Kidney (tissue), 22 donors: ENCODE measurements at places on chromosomes 3 and 15.

- DNase-seq: no peak
Observed at GRCh38 chr3:45894015-45894414, 7.7 kb downstream of the CCR9 start.

GRCh38 chr3:50583897-50584296 is 14.6 kb downstream of the HEMK1 start:
- DNase-seq: no peak

DNA sequence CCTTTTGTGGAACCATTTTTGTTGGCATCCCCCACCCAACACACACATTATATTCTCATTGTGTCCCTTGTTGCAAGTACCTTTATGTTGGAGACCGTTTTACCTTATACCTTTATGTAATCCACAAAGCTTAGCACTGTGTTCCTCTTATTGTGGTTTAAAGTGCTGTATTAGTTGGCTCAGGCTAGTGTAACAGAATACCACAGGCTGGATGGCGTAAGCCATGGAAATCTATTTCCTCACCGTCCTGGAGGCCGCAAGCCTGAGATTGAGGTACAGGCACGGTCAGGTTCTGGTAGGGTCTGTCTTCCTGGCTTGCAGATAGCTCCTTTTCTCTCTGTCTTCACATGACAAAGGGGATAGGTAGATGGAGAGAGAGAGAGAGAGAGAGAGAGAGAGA is 302.8 kb downstream of the ROBO2 start:
- DNase-seq: no peak

DNA sequence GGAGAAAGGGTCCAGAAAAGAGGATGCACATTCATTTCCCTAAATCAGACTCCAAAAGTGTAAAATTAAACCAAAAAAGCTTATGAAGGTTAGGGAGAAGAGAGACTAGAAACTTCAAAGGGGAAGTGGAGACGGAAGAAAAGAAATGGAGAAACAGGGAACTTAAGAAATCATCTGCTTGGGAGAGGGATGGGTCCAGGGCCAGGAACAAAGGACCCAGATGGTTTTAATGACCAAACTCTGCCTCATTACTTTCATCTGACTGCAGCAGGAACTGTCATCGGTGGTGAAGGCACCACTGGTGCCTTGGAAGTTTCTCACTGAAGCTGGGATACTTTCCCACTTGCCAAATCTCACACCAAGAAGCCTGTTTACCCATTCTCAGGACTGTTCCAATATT is 70.5 kb upstream of the SLC4A7 start:
- no peak for DNase-seq

DNA sequence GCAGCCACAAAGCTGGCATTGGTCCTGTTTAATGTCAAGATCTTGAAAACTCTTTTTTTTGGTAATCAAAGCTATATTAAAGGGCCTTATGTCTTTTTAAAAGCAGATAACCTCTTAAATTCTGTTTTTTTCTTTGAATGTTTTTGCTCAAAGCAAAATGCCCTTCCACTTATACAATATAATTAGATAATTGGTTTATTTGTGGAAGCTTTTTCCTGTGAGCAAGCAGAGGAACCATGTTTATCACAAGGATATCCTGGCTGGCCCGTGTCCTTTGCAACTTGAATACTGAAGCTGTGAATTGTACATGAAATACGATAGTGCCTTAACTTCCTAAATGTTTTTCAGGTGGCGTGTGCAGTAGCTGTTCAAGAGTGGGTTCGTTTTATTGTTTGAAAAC is 2.6 kb downstream of the ST3GAL6 start:
- DNase-seq: no peak

GRCh38 chr15:65942436-65942835 is 73.1 kb downstream of the RAB11A start:
- no peak for DNase-seq

DNA sequence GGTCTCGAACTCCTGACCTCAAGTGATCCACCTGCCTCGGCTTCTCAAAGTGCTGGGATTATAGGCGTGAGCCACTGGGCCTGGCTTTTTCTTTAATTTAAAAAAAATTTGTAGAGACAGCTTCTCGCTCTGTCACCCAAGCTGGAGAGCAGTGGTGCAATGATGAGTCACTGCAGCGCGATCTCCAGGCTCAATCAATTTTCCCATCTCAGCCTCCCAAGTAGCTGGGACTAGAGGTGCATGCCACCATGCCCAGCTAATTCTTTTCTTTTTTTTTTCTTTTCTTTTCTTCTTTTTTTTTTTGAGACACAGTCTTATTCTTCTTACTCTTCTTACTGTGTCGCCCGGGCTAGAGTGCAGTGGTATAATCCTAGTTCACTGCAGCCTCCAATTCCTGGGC is 19.8 kb downstream of the TUBGCP4 start:
- DNase-seq: no peak

DNA sequence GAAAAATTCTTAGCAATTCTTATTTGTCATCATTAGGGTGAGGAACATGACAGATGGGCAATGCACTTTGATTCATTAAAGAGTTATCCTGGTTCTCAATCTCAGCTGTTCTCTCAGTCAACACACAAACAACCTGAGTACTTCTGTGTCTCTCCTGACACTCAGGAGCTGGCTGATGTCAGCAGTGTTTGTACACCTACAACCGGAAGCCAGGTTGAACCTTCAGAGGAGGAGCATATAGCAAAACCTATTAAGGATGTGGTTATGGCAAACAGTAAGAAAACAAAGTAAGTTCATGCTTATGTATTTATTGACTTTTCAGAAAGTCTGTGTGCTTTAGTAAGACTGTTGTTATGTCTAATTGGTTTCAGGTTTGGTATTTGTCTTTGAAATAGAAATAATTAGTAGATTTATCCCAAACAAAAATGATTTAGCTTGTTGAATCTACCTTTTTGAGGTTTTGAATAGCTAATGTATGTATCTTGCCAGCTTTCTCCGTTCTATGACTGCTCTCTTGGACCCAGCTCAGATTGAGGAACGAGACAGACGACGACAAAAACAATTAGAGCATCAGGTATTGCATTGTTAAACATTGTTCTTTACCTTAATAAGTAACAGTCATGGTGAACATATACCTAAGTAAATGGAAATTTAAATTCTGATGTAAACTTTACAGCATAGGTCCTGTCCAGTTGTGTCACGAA is 36.6 kb downstream of the CCDC66 start:
- DNase-seq: no peak

GRCh38 chr3:136612512-136612911 is 139.7 kb downstream of the STAG1 start:
- no peak for DNase-seq

DNA sequence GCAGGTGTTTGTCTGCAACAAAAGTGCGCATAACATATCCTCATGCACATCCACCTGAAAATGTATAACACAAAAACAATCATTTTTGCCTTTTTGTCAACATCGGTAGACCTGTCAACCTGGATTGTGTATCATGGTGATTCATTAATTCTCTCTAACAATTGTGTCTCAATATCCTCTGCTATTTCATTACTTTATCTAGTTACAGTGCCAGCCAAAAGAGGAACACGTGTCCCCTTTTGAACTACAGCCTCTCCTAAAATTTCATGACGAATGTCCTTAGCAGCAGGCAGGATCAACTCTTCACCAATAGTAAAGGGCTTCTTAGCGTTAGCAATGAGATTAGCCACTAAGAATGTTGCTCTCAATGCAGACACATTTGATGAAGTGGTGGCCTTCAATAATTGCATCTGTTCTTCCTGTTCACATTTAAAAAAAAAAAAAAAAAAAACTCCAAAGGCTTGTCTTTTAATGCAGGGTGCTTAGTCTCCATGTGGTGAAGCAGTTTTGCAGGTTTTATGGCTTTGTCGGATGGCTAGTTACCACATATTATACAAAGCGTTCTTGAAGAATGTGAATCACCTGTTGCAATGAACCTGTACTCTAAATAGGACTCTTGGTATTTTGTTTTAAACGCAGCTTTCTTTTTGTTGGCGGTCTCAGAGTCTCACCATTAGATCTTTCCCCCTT is 45.7 kb upstream of the MCTP2 start:
- DNase-seq: no peak

DNA sequence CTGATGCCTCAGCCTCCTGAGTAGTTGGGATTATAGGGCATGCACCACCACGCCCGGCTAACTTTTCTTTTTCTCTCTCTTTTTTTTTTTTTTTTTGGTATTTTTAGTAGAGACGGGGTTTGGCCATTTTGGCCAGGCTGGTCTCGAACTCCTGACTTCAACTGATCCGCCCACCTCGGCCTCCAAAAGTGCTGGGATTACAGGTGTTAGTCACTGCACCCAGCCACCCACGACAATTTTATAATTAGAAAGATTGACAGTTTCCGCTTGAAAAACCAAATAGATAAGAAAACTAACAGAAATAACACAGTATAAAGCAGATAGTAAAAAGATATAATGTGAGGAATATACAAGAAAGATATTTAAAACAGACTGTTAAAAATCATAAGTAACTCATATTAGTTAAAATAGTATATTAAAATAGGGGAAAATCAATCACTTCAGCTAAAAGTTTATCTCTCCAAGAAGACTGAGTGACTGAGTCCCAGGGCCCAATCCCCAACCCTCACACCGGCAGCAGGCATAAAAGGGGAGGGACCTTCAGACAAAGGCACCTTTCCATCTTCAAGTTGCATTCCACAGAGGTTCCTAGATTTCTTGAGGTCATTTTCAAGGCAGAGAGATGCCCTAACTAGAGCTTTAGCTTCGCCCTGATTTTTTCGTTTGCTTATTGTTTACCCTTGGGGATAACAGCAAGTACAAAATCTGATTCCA is 1.4 kb upstream of the WHAMM start:
- DNase-seq: no peak

- DNase-seq: peak; percentile 98
Observed at GRCh38 chr15:80152180-80152895, 461 bp upstream of the FAH start.

GRCh38 chr3:140610544-140610943 is 67.3 kb upstream of the TRIM42 start:
- no peak for DNase-seq

- no peak for DNase-seq
Observed at GRCh38 chr3:57484563-57484962, 59.6 kb downstream of the DNAH12 start.

DNA sequence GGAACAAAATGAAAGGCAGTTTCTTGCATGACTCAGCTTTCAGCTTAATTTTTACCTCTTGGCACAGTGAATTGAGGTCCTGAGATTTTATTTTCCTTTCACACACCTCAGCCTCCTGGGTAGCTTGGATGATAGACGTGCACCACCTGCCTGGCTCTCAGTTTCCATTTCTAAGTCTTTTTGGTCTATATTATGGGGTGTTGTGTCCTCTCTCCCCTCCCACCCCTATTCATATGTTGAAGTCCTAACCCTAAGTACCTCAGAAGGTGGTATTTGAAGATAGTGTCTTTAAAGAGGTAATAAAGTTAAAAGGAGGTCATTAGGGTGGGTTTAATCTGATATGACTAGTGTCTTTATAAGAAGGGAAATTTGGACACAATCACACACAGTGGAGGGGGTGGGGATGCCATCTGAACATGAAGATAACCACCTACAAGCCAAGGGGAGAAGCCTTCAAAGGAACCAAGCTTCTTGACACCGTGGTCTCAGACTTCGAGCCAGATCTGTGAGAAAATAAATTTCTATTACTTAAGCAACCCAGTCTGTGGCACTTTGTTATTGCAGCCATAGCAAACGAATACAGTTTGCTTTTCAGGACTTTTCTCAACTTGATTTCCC is 85.2 kb downstream of the STRIT1 start:
- DNase-seq: no peak

DNA sequence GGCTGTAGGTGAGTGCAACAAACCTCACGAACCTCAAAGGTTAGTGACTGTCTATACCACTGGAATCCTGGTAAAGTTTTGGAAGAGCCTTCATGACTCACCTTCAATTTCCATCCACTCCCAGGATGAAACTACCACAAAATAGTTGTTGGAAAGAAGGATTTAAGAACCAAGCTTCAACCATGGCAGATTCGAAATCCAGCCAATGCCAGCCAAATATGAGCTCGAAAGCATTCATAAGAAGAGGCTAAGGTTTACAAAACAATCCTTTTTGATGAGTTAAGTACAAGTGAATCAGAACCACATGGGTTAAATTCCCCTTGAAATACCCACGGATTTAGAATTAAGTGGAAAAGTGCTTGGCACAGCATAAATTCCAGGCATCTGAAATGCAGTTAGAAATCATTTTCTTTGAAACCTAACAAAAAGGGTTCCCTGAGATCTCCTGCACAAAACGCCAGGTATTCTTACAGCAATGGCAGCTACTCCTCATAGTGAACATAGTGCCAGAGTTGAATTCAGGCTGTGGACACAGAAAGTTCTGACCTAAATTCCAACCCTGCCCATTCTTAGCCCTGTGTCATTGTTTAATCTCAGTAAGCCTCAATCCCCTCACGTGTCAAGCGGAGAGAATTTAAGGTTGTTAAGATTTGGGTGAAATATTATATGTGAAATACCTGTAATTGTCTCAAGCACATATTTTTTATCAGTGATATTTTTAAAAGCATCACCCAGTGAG is 89.2 kb downstream of the FBN1 start:
- DNase-seq: no peak

DNA sequence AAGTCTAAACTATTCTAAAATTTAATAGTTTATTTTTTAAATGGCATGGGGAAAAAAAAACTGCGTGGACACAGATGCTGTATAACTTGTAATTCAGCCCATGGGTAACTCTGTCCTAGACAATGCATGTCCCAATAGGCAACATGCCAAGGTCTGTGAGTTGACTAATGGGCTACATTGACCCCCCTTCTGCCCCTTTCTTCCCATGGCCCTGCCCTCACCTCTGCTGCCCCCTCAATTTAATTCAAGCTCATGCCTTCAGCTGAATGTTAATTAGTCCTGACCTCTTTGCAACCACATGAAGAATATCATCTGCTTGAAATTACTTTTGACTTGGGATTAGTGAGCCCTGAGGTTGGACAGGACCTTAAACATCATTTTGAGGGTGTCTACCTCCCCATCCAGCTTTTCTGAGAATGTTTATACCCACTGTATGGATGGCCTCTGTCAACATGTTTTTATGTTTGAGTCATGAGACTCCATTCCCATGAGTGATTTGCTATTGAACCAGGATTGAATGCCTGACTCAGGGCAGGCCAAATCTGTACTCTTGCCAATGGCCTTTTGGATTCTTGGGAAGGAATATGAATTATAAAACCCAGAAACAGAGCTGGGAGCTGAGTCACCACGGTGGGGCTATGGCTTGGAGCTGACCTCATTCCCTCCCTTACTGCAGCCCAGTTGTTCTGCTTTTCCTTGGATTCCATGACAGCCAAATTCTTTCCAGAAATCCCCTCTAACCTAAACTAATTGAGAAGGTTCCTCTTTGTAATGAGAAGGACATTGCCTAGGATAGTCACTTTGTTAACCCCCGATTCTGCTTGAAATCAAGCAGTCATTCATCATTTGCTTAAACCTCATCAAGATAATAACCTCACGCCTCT is 33.5 kb upstream of the PDE8A start:
- no peak for DNase-seq

DNA sequence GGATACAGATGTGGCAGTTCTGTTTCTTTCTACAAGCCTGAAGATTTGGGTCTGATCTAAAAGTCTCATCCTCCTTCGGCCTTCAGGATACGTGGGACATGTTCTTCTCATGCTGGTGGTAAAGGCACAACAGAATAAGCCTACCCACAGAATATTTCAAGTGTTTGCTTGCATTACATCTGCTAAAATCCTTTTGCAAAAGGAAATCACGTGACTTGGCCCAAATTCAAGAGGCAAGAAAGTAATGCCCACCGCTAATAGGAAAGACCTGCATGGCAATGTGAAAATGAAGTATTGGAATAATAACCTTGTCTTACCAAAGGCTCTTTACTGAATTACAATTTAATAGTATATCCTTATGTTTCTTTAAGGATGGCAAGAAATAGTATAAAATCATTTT is 439.9 kb upstream of the TGFBR2 start:
- DNase-seq: no peak

GRCh38 chr3:46913644-46914043 is 36.1 kb downstream of the PTH1R start:
- DNase-seq: no peak
